ENCODE measurements at places on chromosomes 2 and 18.
A peak's percentile ranks its signal among the peaks of the same experiment; 100 is the strongest.

DNA sequence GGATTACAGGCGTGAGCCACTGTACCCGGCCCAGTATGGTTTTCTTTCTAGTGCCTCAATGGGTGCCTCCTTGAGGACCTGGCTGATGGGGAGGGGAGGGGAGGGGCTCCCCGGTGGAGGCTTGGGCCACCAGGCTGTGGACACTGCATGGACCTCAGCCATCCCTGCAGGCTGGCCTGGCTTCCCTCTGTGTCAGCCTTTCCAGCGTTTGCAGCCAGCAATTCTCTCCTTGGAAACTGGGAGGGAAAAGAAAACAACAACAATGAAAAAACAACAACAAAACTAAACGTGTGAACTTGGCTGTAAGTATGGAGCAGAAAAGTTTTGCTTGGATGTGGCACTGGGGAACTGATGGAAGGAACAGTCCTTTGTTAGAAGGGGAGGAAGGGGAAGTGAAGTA is 159.3 kb downstream of the GLI2 start:
- no peak for DNase-seq

DNA sequence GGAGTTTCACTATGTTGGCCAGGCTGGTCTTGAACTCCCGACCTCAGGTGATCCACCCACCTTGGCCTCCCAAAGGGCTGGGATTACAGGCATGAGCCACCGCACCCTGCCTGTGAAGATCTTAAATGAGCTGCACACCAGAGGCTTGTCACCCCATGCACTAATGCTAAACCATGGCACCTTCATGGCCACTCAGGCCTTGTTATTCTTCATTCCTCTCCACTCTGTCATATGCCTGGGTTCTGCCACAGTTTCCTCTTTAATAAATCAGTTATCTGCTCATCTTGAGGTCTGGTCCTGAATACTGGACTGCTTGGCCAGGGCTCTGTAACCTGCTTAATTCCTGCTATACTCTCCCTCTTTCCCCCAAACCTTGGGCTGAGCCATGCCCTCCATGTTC is 303.9 kb upstream of the FBXO11 start:
- no peak for DNase-seq

DNA sequence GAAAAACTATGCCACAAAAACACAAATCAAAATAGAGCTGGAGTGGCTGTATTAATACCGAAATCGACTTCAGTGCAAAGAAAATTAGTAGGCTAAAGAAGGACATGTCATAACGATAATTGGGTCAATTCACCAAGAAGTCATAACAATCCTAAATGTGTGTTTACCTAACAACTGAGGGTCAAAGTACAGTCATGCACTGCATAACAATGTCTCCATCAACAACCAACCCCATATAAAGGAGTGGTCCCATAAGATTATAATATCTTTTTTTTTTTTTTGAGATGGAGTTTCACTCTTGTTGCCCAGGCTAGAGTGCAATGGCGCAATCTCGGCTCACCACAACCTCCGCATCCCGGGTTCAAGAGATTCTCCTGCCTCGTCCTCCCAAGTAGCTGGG is 87.5 kb downstream of the NAB1 start:
- no peak for DNase-seq

DNA sequence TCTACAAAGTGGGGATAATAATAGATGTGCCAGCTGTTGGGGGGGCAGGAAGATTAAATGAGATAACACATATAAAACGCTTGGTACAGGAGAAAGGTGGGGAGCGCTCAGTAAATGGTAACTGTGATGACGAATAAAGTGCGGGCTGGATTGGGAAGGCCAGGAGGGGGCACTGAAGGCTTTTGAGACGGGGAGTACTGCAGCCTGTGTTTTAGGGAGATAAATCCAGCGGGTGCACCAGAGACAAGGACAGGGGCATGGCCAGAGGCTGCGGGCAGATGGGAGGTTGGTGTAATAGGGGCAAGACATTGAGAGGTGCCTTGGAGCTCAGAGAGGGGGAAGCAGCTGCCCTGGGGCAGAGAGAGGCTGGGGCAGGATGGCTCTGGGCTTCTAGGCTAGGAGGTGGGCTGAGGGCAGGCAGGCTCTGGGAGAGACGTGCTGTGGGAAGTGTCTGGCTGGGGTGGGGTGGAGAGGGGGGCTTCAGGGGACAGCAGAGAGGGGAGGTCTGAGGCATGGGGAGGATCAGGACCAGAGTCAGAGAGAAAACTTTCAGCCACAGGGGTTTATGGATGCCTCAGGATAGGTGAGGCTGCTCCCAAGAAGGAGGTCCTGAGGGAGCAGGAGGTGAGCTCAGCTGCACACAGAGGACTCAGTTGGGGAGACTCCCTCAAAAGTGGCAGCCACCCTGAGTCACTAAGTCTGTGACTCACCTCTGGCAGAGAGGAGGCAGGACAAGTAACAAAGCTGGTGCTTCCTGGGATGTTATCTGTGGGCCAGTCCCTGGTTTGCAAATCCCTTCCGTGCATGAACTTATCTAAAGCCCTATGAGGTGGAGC is 18.8 kb downstream of the TEX44 start:
- no peak for DNase-seq

DNA sequence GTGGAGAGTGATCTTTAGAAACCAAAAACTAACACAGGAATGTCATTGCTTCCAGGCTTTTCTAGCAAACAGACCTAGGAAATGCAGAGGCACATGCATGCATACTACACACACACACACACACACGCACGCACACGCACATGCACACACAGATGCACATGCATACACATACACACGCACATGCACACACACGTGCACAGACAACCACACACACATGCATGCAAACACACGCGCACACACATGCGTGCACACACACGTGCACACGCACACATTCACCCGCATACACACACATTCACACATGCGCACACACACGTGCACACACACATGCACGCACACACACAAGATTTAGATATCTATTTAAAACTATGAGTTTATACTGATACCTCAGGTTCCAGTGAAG is 379.5 kb downstream of the ZNF516 start:
- DNase-seq: no peak

GRCh38 chr18:50656841-50657470 is 97.1 kb downstream of the MAPK4 start:
- DNase-seq: no peak

- no peak for DNase-seq
These were observed 16.1 kb upstream of the PUM2 start for GRCh38 chr2:20366672-20367116.

DNA sequence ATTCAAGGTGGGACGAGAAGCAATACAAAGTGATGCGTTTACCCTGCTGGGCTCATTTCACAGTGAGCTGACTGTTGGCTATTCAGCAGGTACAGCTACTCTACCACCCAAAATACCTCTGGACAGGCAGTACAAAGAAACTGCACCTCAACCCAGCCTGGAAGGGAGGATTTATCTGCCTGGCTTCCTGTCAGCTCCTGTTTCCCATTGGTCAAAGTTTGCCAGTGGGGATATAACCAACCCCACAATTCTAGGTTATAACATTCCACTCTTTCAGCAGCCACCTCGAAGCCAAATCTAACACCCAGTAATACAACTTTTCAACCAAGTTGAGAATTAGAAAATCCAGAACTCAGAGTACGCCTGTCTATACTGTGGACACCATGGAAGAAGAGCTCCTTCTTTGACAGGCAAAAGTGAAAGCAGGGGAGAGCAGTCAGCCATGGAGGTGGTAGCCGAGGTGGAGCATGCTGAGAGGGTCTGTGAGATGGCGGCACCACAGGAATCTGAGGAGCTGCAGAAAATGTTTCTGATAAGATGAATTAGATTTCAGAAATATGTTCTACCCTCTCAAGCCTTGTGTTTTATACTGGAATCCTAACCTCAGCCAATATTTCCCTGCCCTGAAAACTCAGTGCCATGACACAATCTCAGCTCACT is 10.8 kb downstream of the DUSP19 start:
- no peak for DNase-seq

- no peak for DNase-seq
These were observed 420.7 kb downstream of the METTL4 start for GRCh38 chr18:2150566-2150965.

DNA sequence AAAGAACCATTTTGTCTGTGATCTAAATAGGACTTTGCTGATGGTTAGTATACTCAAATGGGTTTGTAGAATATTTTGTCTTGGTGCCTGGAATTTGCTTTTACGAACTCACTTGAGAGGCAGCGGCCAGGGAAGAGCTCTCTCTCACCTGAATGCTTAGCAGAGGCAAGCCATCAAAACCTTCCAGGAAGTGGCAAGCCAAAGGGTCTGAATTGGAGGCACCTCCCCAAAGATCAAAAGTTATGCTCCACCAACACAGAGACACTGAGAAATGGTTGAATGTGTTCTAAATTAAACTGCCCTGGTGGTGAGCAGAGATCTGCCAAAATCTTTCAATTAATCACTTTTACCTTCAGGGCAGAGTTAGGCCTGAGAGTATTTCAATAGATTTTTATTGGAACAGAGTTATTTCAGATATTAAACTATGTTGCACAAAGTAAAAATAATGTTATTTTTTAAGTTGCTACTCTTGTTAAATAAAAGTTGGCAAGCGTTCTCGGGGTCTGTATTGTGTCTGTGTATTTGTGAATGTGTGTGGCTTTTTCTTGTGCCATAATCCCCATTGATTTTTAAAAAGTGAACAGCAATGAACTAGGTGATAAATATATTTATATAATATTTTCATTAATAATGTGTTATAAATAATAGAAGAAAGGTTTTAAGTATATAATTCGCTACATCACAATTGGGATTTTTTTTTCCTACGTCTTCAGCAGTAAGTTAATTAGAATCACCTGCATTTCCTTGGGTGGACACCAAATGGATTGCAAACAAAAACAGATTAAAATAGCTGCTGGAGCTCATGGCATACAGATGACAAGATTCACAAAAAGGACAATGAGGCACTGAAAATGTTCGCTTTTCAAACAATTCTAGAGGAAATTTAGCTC is 416.1 kb downstream of the ARHGAP15 start:
- no peak for DNase-seq

DNA sequence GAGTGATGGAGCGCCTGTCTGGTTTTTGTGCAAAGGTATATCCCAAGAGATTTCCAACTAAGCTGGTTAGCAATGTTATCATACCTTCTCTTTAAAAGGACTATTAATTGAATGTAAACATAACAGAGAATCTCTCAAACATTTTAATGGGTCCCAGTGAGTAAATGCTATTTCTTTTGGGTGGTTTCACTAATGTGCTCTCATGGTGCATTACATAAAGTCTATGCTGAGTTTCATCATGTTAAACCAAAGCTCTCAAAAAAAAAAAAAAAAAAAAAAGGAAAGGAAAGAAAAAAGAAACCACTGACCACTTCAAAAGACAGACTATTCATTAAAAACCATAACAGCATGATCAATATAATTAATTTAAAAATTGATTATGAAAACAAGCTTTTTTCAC is 119.1 kb upstream of the SCN1A start:
- DNase-seq: no peak

GRCh38 chr2:202378662-202379358 is 2.7 kb downstream of the BMPR2 start:
- DNase-seq: no peak

DNA sequence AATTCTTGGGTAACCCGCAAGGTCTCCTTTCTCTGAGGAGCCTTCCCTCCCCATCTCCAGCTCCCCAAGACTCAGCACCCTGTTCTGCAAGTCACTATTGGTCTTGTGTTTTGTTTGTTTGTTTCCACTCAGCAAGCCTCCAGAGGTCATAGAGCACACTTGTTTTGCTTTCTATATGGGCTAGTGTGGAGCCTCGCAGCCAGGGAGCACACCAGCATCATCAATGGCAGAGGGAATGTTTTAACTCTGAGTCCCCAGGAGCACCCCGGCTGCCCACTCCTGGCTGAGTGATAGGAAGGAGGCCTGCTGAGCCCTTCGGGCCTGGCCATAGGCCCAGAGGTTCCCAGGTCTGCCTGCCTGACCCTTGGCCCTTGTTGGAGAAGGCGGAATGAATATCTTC is 36.6 kb downstream of the GLI2 start:
- no peak for DNase-seq

GRCh38 chr18:76754351-76754750 is 68.0 kb upstream of the ZNF236 start:
- DNase-seq: no peak

- DNase-seq: no peak
These were observed 34.3 kb upstream of the PIEZO2 start for GRCh38 chr18:11183637-11184036.

- DNase-seq: no peak
These were observed 51.4 kb upstream of the RIOK3 start for GRCh38 chr18:23401400-23402347.

DNA sequence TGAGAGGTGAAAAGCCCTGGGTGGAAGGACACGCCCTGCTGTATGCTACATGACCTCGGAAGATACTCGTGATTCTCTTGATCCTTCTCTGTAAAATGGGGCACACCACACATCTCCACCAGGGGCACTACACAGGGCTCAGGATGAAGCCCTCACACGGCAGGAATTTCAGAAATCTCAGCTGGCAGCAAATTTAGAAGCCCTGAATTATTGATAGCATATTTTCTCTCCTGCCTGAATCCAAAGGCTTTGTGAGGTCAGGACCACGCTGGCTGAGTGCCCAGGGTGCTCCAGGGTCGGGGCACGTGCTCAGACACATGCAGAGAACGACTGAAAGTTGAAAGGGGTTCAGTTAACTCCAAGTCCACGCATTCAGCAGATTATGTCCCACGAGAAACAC is 42.1 kb upstream of the GALR1 start:
- peak; percentile 28 for DNase-seq

DNA sequence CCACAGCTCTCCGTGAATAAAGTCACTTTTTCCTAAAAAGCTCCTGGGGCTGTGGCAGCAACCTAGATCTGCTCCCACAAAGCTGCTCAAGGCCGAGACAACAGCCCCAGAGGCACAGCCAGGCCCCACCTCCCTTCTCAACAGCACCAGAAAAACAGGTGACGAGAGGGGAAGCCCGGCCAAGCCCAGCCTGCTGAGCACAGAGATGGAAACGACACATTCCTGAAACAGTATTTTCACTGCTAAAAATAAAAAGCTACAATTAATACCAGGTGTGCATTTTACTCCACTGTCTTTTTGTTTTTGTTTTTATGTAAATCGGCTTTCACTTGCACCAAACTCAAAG is 199.3 kb downstream of the HDAC4 start:
- no peak for DNase-seq

- no peak for DNase-seq
These were observed 281.4 kb downstream of the KCNS3 start for GRCh38 chr2:18159896-18160295.

GRCh38 chr2:144495227-144496091 is 24.5 kb downstream of the ZEB2 start:
- DNase-seq: no peak

DNA sequence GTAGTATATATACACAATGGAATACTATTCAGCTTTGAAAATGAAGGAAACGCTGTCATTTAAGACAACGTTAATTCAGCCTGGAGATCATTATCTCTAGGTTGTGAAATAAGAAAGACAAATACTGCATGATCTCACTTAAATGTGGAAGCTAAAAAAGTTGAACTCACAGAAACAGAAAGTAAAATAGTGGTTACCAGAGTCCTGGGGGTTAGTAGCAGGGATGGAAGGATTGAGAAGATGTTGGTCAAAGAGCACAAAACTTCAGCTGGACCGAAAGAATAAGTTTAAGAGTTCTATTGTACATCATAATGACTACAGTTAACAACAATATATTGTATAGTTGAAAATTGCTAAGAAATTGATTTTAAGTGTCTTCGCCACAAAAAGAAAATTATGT is 670.3 kb downstream of the NR4A2 start:
- no peak for DNase-seq

Data from COR-L47 (cell line).